ENCODE measurements at places on chromosomes 3 and 15. TPM values are rescaled to one million over a fixed set of nuclear protein-coding genes. Genes with fewer than 3 reads are reported as not detected.

DNA sequence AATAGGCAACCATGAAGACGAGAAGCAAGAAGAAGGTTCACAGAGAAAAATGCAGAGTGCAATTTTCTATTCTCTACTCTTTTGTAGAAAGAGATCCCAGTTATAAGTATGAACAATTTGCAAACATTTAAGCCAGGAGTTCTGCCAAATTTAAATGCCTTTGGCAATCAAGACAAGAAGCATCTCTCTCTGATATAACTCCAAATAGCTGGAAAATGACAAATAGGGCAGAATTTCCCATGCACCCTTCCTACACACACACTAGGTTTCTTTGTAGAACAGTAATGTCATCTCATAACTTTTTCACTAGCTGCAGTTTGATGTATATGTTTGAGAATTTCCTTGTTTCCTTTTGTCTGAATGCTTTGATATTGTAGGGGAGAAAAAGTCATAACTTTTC, 333.5 kb upstream of the AZI2 start:
- DNase-seq, result no peak

GRCh38 chr3:107377151-107377550, at the start of gene CCDC54:
Gene CCDC54 (plus strand): TSS chr3:107377439. CDS start chr3:107377588, 149 bp downstream.
- no peak for DNase-seq

GRCh38 chr15:100972975-100973350, 53.8 kb downstream of the LRRK1 start:
- no peak for DNase-seq

The ITIH3 gene
- not detected for total RNA-seq

The VEPH1 gene
- total RNA-seq, result not detected

DNA sequence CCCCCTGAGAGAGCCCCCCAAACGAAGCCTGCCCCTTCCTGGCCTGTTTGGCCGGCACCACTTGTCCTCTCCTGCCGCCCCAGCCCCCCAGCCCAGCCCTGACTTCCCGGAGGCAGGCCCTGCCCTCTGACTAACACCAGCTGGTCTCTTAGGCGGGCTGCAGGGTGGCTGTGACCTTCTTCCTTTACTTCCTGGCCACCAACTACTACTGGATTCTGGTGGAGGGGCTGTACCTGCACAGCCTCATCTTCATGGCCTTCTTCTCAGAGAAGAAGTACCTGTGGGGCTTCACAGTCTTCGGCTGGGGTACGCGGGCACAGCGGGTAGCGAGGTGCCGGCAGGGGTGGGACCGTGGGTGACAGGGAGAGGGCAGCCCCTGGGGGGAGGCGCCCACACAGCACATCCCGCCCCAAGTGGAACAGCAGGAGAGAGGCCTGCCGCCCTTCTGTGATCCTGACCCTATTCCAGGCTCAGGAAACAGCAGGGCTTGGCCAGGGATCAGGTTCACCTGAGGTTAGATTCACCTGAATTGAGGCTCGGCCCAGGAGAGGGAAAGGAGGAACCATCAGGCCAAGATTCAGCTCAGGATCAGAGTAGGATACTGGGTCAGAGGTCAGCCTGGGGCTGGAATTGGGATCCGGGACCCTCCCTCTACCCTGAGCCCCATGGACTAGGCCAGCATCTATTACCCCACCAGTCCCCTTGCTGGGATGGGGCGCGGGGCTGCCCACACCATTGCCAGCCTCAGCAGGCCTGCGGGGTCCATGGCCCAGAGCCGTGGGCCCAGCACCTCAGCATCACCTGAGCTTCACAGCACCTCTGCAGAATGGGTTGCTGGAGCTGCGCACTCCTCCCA, 21.9 kb downstream of the PTH1R start:
- DNase-seq, result no peak

- DNase-seq, result no peak
These were observed 251.3 kb upstream of the NR2E3 start for GRCh38 chr15:71559098-71559497.

GRCh38 chr3:2198776-2199279, 100.2 kb downstream of the CNTN4 start:
- no peak for DNase-seq

DNA sequence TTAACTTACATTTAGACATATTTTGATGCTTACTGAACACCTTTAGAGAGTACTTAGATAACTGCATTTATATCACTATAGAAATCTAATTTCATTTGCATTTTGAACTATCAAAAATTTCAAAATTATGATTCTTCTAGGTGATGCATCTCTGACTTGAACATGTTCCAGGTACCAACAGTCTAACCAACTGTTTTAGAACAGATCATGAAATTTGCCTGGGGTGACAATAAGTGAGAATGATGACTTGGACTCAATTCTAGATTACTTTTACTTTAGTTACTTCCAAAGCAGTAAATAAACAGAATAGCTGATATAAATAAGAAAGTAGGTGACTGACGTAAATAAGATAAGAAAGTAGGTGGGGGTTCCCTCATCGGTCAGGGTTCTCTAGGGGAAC, 307.8 kb downstream of the BCHE start:
- no peak for DNase-seq

GRCh38 chr15:57496946-57497869, 94.5 kb upstream of the MYZAP start:
- DNase-seq, result no peak

GRCh38 chr3:87219611-87220010, 7.5 kb upstream of the CHMP2B start:
- DNase-seq, result no peak

DNA sequence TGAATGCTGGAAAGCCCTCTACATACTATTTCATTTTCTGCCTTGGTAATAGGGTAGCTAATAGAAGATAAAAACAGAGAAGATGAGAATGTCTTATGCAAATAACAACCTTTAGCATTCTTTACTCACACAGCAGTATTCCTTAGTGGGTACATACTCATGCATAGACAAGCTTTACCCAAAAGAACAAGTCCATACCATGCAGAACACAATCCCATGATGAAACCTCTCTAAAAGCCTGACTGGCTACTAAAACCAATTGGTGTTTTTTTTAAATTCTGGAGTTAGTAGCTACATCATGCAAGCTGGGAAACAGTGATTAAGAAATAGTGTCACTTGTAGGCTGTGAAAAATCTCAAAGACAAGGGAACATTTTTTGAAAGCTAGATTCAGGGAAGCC, 104.8 kb downstream of the DHX30 start:
- DNase-seq, result no peak

GRCh38 chr15:34696506-34696905, 58.3 kb downstream of the GJD2 start:
- no peak for DNase-seq

GRCh38 chr3:43862992-43863805, 172.5 kb downstream of the ABHD5 start:
- no peak for DNase-seq

DNA sequence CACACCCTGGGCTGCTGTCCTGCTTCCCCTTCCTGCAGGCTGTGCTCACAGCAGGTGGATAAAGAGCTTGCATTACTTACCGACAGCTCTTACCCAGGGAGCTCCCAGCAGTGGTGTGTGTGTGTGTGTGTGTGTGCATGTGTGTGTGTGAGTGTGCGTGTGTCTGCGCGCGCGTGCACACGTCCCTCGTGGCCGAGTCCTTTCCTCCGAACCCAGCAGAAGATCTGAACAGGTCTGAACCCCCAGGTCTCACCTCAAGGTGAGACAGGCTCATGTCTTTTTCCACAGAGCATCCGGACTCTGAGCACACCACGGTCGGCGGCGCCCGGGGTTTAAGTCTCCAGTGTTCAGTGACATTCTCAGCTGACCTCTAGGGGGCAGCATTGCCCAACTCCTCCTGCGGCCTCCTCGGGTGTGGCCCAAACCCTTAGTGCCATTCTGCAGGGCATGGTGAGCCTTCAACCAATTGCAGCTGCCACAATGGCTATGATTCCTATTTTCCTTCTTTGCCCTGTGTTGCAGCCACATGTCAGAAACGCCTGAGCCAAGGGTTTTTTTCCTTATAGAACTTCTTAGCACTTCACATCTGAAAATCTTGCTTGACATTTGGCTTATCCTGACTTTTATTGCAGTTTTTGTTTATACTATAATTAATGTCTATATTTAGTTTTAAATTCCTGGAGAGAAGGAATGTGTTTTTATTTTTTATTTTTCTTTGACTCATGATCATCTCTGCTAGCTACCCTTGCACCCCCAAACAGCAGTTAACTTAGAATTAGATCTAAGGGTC, 64.1 kb upstream of the KLHL25 start:
- peak; percentile 91 for DNase-seq

DNA sequence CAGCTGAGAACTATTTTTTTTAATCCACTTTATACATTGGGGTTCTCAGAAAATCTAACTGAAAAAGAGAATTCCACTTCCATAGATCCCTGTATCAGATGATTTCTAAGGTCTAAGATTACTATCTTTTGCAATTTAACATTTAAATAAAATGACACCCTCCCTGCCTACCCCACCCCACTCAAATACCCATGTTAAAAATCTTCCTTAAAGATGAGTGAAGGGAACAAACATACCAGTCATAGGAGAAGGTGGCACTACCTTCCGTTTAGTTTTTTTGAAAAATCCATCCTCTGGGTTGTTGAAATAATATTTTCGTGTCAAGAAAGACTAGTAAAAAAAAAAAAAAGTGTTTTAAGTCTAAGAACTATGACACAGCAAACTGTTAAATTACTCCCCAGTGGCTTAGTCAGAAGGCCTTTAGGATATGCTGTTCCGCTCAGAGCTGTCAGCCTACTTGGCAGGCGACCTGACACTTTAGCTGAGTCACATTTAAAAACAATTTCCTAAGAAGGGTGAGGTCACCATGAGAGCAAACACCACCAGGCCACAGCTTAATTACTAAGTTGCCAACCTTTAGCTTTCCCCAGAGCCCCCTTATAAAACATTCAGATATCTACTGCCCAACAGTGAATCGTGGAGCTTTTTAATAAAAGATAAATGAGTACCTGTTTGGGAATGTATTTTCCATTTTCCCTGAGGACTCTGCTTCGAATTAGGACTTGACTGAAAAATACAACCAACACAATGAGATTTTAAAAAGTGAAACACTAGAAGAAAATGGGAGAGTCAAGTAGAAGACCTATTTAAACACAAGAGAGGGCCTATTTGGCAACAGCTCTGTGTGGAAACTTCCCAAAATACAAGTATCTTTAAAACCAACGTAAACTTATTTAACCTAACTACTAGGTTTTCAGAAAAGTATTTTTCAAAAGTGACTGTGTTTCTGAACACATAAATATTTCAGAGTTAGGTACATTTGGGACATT, 9.6 kb downstream of the EMC3 start:
- no peak for DNase-seq

The GP5 gene
- total RNA-seq, result not detected

DNA sequence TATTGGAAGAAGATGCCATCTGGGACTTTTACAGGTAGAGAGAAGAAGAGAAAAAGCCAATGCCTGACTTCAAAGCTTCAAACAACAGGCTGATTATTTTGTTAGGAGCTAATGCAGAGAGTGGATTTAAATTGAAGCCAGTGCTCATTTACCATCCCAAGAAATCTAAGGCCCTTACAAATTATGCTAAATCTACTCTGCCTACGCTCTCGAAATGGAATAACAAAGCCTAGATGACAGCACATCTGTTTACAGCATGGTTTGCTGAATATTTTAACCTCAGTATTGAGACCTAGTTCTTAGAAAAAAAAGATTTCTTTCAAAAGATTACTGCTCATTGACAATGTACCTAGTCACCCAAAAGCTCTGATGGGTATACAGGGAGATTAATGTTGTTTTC, 16.2 kb downstream of the ARL14 start:
- DNase-seq, result no peak

- DNase-seq, result peak; percentile 45
These were observed 119.9 kb upstream of the TJP1 start for GRCh38 chr15:29942143-29942542.

DNA sequence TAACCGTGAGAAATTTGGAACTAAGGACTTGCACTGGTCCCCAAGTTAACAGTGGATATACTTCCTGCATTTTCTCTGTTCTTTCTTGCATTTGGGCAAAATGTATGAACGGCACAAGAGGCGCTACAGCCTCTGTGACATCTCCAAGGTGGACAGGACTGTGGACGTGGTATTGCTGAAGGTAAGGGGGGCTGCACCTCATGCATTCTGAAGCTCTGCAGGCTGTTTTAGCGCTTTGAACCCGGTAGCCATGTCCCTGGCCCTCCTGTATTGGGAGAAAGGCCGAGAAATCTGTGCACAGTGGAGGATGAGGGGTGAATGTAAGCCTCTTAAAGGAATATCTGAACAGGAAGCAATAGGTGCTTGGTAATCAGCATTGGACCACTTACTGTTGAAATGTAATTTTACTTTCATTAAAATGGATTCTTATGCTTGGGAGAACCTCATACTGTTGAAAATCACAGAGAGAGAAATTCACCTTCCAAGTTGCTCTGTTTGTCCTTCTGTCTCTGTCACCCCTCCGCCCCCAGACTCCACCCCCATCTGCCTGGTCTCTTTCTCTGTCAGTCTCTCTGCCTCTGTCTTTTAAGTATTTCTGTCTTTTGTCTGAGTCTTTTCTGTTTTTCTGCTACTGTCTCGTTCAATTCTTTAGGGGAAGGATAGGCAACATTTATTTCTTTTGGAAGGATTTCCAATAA, 174.6 kb downstream of the KLHL25 start:
- no peak for DNase-seq

- no peak for DNase-seq
These were observed 68.9 kb downstream of the IQSEC1 start for GRCh38 chr3:13004376-13004775.

GRCh38 chr15:47983533-47983932, 137.3 kb upstream of the SLC24A5 start:
- peak; percentile 44 for DNase-seq

- DNase-seq, result no peak
These were observed 508.8 kb downstream of the RBMS3 start for GRCh38 chr3:29789686-29790085.

DNA sequence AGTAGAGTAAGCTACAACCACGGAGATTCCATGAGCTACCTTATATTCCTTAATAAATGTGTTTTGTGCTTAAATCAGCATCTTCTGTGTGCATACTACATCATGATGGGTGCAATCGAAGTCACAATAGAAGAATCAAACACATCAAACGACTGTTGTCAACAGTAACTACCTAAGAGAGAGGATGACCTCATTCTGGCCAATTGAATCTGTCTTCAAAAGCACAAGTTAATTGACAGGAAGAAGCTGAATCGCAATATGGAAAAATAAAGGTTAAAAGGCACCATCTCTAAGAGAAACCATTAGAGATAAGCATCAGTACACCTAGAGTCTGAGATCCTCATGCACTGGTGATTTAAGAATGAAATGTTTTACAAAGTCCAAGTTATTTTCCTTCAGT, 39.0 kb downstream of the CD200R1L start:
- DNase-seq, result no peak

DNA sequence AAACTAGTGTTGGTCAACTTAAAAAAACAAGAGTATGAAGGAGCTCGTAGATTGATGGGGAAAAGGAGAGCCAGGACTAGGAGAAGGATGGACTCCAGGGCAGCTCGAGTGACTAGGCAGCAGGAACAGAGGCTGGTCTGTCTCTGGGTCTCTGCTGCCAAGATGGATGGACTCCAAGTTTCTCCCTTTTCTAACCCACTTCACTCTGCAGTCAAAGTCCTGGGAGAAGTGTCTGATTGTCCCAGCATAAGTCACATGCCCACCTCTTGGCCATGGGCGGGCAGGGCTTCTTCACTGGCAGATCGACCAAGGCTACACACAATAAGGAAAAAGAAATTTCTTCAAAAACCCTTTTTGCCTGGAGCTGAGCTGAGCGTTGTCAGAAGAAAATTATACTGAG, 9.2 kb upstream of the EPB42 start:
- DNase-seq, result no peak

Data from Karpas-422 (cell line).